ENCODE measurements at places on chromosomes 1 and 21.

DNA sequence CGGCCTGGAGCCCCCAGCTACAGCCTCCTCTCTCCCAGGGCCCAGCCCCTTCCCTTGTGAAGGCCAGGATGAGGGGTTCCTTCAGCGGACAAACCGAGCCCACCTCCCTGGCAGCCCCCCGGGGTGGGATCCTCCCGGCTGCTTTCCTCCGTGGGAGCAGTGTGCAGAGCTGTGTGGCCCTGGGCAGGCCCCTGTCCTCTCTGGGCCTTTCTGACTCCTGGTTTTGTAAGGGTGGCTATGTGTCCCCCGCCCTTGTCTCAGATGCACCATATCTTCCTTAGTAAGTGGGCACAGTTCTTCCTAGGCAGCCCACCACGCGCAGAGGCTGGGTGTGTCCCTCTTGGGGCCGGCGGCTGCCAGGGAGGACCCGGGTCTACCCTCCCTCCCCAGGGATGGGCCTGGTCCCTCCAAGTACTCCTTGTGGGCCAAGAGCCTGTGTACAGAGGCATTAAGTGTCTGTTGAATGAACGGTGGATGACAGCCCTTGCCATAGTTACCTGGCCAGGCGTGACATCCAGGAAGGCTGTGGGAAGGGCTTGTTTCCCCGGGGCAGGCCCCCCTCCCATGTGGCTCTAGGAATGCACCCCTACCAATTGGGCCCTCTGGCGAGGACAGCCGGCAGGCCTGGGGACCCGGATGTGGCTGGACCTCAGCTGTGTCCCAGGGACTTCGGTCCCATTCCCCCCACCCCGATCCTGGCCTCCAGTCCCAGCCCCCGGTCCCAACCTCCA, 3.8 kb downstream of the SMIM1 start:
- DNase-seq, result no peak

GRCh38 chr1:152003846-152004442, 10.3 kb upstream of the S100A10 start:
- DNase-seq, result no peak

DNA sequence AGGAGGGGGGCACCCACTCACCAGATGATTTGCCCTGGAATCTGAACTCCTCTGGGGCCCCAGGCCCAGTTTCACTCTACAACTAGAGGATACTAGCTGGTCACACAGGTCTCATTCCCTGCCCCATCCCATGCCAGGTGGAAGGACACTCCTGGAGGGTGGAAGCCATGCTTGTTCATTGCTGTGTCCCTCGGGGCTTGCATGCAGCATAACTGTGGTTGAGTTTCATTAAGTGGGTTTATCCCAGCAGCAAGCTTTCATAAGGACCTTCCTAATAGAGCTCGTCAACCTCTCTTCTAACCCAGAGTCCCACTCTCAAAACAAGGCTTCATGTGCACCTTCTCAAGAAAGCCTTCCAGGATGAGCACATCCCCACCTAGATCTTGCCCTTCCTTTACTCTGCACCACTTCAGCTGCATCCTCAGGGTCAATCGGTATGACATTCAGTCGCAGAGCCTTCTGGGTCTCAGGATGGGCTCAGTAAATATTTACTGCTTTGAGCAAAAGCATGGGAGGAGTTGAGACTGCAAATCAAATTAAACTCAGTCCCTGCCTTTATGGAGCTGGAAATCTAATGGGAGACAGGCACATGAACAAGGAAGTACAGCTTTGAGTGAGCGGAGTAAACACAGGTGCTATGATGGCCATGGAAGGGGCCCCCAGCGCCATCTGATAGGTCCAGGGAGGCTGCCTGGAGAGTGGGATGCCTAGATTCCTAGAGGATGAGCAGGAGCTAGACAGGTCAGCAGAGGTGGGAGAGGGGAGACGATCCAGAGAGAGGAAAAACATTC, 32.3 kb downstream of the LAMB3 start:
- DNase-seq, result no peak

DNA sequence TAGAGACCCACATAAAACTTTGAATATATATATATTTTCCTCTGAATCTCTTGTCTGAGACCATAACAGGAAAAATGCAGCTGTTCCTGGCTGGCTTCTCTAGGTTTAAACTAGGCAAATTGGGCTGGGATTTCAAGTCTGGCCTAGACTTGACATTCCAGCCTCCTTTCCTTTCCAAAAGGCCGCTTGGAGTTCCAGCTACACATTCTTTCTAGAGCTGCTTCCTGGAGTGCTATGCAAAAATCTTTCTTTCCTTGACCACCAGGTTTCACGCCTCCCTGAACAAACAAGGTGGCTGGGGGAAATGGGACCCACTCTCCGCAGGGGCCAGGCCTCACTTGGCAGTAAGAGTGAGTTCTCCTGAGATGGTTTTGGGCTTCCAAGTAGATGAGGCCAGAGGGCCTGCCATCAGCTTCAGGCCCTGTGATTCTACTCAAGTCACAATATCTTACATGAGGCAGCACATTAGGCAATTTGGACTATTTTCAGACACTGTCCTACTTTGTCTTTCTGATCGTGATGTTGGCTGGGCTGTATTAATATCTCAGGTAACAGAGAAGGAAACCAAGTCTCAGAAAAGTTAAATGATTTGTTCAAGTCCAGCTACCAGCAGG, 102.4 kb downstream of the FAM78B start:
- no peak for DNase-seq

DNA sequence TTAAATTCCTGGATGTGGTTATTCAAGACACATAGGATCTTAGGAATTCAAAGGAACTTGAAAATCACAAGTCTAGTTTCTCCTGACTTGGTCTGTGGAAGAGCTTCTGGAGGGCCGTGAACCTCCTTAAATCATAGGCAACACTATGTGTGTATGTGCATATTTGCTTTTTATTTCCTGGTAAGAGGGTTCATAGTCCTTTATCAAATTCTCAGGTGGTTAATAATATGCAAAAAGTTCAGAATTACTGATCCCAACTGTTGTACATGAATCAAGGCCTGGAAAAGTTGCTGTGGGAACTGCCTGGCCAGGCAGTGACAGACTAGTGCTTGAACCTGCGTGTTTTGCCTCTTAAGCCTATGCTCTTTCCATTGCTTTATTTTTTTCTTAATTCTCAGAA, 12.9 kb downstream of the MTR start:
- no peak for DNase-seq

DNA sequence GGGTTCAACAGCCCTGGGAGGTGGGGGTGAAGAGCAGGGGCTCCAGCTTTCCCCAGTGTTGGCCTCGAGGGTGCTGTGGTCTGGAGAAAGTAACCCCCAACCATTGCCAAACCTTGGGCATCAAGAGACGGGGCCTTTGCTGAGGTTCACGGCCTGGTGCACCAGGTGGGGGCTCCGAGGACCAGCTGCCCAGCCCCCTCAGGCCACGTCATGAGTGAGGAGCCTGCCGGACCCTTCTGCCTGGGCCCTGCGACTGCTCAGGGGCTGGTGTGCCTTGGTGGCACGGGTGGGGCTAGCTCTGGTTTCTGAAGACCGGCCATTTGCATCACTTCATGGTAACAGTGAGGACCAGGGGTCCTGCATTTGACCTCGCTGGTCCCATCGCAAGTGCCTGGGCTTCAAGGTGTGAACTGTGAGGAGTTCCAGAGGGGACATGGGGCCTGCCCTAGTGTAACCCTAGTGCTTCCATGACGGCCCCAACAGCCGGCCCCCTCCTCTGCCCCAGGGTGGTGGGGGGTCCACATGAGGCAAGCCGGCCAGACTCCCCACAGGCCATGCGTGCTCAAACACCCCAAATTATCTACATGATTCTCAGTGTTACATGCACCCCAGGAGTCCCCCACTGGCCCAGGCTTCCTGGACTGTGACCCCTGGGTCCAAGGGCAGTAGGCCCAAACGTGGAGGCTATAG, 13.5 kb downstream of the MORN1 start:
- DNase-seq, result no peak

DNA sequence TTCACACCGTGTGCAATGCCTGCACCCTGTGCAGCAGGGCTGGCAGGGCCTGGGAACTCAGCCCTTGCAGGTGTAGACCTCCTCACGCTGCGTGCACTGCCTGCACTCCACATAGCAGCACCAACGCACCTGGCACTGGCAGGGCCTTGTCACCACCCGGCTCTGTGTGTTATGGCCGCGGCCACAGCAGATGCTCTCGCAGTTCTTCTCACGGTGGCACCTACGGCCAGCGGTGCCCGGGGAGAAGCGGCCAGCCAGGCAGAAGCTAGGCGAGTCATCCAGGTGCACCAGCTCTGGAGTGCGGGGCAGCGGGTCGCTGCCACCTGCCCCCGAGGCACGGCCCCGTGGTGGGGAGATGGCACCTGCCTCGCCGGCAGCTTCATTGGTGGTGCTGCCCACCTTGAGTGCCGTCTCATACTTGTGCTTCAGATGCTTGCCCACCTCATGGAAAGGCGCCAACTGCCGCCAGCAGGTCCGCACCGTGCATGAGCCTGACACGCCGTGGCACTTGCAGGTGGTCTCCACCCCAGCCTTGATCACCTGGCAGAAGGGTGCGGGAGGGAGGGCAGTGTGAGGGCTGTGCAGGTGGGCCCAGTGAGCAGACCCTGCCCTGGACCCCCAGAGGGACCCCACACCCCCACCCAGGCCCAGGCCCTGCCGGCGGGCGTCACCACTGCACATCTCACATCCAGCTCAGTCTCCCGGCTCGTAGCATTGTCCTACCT, 26.1 kb downstream of the WNT9A start:
- no peak for DNase-seq
